ENCODE measurements at places on chromosomes 7 and 10. TPM values are rescaled to one million over a fixed set of nuclear protein-coding genes. Genes with fewer than 3 reads are reported as not detected.

C10orf95 gene
- total RNA-seq = 0.98 TPM

- no peak for DNase-seq
Measured at GRCh38 chr10:46250898-46251856, 35.6 kb upstream of the ANTXRL start.

DNA sequence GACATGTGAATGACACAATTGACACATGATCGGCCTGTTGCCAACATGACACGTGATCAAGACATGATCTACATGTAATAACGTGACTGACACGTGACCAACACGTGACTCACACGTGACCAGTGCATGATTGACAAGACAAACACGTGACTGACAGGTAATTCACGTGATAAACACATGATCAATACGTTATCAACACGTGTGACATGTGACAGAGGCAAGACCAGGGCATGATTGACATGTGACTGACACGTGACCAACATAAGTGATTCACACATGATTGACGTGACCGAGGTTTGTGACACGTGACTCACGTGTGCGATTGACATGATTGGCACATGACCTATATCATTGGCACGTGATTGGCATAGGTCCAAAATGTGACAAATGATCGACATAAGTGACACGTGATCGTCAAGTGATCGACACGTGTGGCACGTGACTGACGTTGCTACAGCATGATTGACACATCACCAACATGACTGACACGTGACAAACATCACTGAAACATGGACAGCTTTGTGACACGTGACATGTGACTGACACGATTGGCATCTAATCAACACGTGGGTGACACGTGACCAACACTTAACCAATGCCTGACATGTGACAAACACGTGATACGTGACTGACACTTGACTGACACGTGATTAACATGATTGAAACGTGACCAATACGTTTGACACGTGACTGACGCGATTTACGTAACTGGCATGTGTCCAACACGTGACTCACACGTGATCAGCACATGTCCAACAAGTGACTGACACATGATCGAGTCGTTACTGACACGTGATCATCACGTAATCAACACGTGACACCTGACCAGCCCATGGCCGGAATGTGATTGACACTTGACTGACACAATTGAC lies 23.0 kb downstream of the CRPPA start:
- DNase-seq = no peak

PLAU gene
- not detected for total RNA-seq

SLC29A4 gene
- total RNA-seq = 0.52 TPM

ADCY1 gene
- total RNA-seq = 1.4 TPM

GRCh38 chr10:86785037-86785436 lies 28.6 kb downstream of the BMPR1A start:
- DNase-seq = no peak

DNA sequence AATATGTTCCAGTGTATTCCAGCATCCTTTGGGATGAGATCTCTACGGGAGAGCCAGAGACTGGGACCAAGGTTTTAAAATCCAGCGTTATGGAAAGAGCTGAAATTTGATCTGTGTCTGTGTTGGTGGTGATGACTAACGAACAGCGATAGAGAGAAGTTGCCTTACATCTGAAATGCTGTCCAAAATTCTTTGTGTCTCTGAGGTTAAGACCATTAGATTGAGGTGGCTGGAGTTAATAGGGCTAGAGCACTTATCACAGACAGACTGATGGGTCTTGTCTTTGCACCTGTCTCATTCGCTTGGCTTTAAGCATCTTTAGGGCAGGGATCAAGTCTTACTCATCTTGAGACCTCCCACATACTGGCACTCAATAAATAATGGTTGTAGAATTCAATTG lies 41.0 kb upstream of the RAPGEF5 start:
- no peak for DNase-seq

GRCh38 chr10:122285506-122286444 lies 14.7 kb downstream of the BTBD16 start:
- DNase-seq = no peak

ZP3 gene
- total RNA-seq = 0.39 TPM

DNA sequence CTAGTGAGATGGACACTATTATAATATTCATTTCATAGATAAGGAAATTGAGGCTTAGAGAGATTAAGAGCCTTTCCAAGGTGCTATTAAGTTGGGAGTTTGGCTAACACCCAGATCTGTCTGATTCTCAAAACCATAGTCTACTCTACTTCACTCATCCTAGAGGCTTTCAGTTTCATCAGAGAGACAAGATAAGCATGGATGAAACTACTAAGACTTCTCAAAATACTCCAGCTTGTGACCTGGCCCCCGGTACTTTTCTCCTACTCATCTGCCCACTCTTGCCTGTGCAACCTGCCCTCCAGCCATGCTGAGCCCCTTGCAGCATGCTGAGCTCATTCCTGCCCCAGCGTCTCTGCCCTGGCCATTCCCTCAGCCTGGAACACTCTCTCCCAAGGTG lies 12.2 kb upstream of the SLC35B4 start:
- DNase-seq = no peak

- DNase-seq = no peak
Measured at GRCh38 chr10:17047908-17048307, 81.7 kb downstream of the CUBN start.

GRCh38 chr10:15760681-15761080 lies 41.0 kb upstream of the ITGA8 start:
- DNase-seq = no peak

DNA sequence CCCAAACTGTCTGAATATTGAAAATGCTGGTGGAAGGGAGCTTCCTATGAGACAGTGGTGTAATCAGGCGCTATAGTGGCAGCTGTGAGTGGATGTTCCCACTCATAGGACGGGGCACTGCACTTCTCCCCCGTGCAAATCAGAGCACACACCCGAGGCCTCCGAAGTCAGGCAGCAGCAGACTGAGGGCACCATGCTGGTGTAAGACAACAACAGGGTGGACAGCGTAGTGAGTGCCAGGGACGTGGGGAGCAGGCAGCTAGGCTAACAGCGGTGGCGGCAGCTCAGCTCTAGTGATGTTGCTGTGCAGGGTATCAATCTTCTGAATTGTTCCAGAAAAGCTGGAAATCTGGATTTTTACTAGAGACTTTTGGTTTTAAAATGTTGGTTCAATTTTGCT lies 19.2 kb downstream of the C10orf53 start:
- no peak for DNase-seq

DNA sequence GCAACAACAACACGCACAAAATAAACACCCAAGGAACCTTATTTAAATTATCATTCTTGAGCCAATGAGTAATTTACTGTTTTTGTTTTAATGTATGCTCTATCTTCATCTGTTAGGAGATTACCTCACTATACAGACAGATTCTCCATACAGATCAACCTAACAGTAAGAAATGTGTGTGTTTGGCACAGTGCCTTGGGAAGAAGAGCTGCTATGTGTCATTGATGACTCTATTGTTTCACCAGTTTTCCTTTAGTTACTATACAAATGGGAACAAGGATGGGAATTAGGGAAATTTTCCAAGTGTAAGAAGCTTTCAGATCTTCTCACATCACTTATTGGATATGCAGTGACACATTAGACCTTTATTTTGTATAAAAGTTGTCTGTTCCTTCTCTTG lies 640.3 kb downstream of the NRG3 start:
- no peak for DNase-seq

GRCh38 chr10:78457804-78458482 lies 424.3 kb downstream of the RPS24 start:
- DNase-seq = no peak

INMT gene
- 0.33 TPM for total RNA-seq

DNA sequence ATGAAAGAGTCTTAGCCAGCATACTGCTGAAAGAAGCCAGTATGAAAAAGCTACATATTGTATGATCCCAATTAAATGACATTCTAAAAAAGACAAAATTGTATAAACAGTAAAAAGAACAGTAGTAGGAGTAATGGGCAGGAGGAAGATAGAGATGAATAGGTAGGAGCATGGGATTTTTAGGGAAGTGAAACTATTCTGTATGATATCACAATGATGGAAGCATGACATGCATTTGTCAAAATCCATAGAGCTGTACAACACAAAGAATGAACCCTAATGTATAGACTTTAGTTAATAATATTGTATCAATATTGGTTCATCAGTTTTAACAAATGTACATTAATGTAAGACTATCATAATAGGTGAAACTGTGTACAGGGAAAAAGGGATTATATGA lies 147.9 kb downstream of the IMMP2L start:
- no peak for DNase-seq

- no peak for DNase-seq
Measured at GRCh38 chr10:75470901-75471300, 39.5 kb downstream of the LRMDA start.

DNA sequence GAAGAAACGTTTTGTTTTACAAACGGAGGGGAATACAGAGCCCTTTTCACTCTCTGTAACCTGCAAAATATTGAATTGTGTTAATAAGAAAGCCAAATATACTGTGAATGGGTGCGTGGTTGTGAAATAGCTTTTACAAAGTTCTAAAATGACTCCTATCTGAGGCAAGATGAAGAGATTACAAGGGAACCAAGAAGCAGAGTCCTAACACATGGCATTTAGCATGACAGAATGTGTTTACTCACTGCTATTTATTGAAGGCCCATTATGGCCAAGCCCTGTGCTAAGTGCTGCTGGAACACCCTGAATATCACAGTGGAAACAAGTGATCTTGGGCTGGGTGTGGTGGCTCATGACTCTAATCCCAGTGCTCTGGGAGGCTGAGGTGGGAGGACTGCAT lies 12.9 kb downstream of the JCAD start:
- DNase-seq = peak; percentile 34

DNA sequence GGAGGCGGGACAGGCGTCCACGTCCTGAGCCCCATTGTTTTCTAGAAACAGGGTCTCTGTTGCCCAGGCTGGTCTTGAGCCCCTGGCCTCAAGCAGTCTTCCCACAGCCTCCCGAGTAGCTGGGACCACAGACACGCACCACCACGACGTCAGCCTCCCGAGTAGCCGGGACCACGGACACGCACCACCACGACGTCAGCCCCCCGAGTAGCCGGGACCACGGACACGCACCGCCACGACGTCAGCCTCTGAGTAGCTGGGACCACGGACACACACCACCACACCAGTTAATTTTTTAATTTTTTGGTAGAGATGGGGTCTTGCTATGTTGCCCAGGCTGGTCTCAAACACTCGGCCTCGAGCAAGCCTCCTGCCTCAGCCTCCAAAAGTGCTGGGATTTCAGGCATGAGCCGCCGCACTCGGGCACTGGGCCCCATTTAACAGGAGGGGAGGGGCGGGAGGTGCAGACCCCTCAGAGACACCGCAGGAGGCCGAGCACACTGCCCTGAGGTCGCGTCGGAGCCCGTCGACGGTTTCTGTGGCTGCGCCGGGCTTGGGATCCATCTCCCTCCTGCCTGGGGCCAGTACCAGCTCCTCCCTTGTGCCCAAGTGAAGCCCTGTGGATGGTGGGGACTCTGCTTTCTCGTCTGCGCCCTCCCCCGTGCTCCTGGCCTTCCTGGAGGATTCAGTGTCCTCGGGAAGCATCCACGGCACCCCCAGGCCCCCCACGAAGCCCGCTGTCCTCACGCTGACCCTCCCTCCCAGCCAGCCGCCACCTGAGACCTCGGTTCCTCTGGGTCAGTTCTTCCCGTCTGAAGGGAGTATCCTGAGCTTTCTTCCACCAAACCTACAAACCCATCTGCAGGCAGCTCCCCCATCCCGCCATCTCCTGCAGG lies 13.0 kb downstream of the FAM20C start:
- no peak for DNase-seq

GRCh38 chr7:134645935-134646334 lies 718 bp upstream of the BPGM start:
- DNase-seq = no peak

VAX1 gene
- total RNA-seq = not detected

SRRM3 gene
- total RNA-seq = not detected

NRP1 gene
- 0.33 TPM for total RNA-seq

- no peak for DNase-seq
Measured at GRCh38 chr10:1377740-1378397, 321.7 kb downstream of the WDR37 start.

NPC1L1 gene
- not detected for total RNA-seq

GRCh38 chr7:728602-729001 lies 1.5 kb upstream of the PRKAR1B start:
- no peak for DNase-seq

- DNase-seq = no peak
Measured at GRCh38 chr7:136914016-136914415, 45.6 kb downstream of the CHRM2 start.

DNA sequence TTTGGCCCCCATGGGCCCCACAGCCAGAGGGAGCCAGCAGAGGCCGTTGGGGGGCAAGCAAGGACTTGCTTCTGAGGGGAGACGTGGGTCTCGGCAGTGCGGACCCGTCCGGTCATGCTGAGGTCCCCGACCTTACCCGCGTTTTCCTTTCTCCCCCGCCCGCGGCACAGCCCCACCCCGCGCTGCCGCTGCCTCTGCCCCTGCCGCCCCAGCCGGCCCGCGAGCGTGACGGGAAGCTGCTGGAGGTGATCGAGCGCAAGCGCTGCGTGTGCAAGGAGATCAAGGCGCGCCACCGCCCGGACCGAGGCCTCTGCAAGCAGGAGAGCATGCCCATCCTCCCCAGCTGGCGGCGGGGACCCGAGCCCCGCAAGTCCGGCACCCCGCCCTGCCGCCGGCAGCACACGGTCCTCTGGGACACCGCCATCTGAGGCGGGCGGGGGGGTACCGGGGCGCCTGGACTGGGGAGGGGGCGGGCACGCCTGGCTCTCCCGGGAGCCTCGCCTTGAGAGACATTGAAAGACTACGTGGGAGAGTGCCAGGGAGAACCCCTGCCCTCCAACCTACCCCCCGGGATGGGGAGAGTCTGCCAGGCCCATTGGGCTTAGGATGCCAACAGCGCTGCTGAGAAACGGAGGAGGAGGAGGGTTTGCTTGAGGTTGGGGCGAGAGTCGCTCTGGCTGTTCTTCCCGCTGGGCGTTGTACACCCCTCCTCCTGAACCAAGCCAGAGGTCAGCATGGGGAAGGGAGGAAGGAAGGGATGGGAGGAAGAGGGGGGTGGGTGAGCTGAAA lies 9.9 kb downstream of the NYAP1 start:
- DNase-seq = no peak

DNA sequence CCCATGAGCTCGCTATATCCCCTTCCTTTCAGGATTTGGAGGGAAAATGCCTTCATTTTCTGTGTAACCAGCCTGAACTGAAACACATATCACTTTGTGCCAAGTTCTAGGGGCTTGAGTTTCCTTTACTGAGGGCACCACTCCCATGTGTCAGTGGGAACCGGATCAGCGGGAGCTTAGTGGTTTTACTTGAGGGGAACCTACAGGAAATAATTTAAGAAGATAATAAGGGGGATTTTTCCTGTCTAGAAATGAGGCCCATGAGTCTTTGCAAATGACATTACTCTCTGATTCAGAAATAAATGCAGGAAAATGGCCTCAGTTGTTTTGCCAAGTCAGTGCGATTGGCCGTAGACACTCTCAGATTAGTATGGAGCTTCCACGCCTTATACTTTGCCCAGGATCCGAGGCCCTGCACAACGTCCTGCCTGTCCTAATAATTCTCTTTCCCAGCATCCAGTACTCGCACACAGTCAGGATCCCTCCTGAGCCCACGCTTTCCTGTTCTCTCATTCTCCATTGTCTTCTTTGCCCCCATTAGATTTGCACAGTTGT lies 86.4 kb upstream of the LYZL1 start:
- no peak for DNase-seq

- DNase-seq = no peak
Measured at GRCh38 chr7:28556025-28556424, 143.7 kb downstream of the CREB5 start.

FGL2 gene
- total RNA-seq = 1.0 TPM

IKZF1 gene
- total RNA-seq = 416 TPM
